ENCODE measurements at places on chromosomes 4 and X.

DNA sequence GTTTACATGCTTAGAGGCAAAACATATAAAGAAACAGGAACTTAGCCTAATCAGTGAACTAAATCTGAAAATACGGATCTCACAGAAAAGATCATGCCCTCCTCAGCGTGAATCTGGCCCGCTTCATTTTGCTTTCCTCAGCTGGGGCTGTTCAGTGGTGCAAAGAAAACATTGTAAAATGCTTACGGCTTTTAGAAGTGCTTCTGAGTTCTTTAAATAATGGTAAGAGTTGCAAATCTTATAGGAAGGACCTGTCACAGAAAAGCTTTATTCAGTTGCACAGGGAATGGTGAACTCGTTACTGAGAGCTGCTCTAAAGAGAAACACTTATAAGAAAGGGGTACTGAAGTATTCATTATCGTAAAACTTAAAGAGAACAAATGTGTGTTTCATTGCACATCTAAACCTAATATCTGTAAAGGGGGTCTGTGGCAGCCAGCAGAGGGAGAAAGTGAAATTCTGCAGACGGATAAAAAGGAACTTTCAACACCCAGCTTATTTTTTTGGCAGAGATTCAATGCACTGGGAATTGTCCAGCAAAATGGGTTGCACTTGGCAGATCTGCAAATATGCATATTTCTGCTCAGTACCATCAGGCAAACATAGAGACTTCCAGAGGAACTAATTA is 139.2 kb upstream of the ANK2 start:
- DNase-seq = no peak

- DNase-seq = peak; percentile 32
These were observed 24.8 kb downstream of the SMIM20 start for GRCh38 chr4:25938787-25939186.

DNA sequence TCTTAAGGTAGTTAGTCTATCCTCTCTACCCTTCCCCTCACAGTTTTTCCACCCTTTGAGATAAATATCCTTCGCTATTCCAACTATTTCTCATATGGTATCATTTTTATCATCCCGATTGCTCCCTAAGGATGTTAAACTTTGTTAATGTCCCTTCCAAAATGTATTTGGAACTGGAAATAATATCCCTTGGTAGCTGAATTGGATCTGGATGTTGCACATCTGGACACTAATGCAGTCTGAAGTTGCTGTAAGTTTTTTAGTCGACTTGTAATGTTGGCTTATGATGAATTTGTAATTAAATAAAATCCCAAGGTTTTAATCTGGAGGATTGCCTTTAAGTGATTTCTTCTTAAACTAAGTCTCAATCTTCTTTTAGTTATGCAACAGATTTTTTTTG is 22.5 kb downstream of the XIAP start:
- DNase-seq = no peak

DNA sequence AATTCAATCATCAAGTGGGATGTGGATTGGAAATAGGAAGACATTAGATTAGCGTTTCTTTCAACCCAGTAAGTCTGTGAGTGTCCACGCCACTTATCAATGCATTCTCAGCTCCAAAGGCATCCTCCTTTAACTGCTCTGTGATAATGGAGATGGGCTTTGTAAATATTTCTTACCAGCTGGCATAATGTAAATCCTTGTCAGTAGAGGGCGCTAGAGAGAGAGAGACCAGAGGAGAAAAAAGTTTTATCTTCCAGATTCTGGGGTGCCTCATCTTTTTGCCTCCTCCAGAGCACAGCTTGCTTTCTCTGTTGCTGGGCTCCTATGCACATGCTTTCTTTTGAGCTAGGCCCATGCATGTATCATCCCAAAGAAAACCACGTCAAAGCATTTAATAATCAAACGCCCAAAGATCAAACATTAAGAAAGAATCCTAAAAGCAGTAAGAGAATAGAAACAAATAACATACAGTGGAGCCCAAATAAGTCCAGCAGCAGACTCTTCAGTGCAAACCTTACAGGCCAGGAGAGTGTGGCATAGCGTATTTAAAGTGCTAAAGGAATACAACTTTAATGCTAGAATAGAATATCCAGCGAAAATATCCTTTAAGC is 9.6 kb upstream of the MTMR1 start:
- no peak for DNase-seq

DNA sequence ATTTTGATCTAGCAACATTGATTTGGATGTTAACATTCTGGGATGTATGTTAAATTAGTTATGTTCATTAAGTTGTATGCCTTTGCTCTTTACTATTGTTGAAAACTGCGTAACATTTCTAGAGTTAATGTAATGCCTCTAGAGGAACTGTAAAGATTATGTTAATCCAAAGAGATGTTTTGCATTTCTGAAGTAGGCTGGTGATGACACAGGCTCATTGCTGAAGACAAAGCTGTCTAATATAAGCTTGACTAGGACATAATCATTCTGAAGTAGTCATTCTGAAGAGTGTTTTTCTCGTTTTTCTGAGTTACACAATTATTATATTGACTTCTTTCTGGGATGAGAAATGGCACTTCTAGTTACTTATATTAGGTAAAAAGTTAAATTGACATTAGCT is 72.9 kb downstream of the LRP2BP start:
- DNase-seq = no peak

GRCh38 chr4:123524958-123525628 is 128.5 kb downstream of the SPRY1 start:
- no peak for DNase-seq

- no peak for DNase-seq
These were observed 82.0 kb downstream of the GPC4 start for GRCh38 chrX:133333154-133333750.

- DNase-seq = no peak
These were observed 20.8 kb upstream of the AP1AR start for GRCh38 chr4:112210777-112211176.

DNA sequence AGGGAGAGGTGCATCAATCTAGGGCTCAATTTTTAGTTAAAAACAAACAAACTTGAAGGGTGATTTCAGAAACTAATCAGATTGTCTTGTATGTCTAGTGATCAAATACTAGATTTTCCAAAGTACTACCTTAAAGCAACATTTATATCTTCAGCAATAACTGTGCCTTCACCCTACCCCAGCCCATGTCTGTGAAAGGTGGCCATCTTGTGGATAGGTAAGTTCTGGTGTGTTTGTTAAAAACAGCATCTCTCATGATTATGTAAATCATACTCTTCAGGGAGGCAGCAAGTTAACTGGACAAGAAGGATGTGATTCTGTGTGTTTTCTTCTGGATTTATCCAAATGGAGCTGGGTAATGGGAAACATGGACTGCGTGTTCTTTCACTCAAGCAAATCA is 81.4 kb upstream of the ACSL1 start:
- no peak for DNase-seq

DNA sequence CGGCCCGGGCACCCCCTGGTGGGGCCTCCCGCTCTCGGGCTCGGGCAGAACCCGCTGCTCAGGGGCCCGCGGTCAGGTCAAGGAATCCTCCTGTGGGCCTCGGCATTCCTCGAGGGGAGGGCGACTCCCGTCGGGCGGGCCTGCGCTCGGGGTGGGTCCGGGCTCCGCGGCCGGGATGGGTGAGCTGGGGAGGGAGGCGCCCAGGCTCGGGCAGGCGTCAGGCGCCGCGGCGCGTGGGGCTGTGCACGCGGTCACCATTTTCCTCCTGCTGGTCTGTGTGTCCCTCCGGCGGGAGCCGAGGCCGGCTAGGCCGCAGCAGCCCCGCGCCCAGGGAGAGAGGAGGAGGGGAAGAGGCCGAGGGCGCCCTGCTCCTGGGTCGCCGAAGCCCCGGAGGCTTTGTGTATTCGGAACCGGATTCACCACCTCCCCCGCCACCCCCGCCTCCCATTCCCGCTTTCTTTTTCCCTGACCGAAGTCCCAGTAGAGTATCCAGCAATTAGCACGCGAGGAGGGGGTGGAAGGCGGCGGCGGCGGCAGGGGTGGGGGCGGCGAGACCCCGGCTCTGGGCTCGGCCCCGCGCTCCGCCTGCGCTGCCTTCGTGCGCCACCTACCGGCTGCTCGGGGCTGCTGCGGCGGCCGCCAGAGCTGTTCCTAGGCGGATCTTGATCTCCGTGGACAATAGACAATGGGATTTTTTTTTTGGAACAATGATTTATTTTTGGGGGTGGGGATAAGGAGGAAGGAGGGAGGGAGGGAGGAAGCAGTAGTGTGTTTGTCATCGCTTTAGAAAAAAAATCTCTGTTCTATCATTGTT is 99.0 kb upstream of the MAML3 start:
- peak; percentile 36 for DNase-seq

- no peak for DNase-seq
These were observed 26.8 kb upstream of the SPARCL1 start for GRCh38 chr4:87555773-87556619.

DNA sequence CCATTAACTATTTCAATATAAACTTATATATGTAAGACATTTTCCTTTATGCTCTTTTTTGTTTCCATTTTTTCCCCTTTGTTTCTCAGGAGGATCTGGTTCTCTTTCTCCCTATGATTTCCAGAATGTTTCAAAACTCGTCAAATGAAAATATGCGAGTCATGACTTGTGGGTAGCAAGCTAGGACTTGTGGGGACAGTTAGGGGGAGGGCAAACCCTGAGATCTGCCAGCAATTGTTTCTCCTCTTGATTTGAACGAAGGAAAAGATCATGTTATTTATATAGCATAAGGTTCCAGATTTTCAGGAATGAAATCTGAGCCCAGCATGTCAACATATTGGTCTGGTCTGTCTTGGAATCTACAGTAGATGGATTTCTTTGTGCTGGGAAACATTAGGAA is 28.9 kb upstream of the GPC4 start:
- no peak for DNase-seq

GRCh38 chrX:39398963-39399261 is 597.7 kb downstream of the MID1IP1 start:
- DNase-seq = no peak

- no peak for DNase-seq
These were observed 81.8 kb downstream of the GLUD2 start for GRCh38 chrX:121128925-121129877.

DNA sequence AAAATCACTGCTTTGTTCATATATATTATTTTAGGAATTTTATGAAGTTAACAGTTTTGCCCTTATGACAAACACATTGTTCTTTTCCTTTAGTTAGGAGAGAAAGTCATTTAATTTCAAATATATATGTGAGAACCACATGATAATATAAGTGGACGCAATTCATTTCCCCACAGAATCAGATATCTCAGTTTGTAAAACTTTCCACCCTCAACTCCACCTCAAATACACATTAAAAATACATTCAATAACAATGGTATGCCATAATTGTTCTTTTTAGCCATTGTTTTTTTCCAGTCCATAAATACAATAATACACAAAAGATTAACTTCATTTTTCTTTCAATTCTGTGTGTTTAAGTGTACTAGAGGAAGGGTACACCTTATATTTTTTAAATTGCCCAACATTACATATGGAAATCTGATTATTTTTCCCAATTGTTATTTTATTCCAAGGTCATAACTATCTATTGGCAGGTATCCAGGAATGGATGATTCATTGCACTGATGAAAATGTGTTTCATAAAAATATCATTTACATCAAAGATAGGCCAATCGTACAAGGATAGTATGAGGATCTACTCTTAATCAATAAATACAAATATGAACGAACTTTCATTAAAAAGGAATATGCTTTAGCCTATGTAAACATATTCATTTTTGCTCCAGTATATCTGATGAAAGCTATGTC is 125.0 kb downstream of the PPP3CA start:
- DNase-seq = no peak

DNA sequence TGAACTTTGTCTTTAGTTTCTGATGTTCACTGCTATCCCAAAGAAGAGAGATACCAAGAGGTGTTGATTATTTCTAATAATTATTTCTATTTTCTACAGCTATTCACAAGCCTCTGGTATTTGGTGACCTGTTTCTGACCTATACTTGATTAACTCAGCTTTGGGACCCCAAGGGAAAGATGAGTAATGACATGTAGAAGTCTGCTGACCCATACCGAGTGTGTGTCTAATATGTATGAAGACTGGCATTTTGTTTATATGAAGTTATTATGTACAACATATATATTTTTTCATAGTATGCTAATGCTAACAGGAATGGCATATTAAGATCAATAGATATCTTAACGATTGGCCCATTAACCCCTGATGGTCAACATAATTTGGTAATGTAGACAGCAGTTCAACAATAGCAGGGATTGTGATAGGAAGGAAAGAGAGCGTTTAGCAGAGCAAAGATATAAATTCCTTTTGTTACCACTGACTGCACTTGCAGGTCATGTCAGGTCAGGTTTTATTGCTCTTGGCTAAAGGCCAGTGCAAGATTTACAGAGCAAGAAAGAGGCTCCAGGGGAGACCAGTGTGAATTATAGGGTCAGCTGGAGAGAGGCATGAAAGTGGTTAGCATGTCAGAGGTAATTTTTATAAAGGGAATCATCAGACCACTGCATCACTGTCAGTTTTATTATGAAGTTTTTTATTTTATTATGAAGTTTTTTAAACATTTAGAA is 94.7 kb upstream of the DIPK2B start:
- no peak for DNase-seq

- no peak for DNase-seq
These were observed 2.5 kb upstream of the SOX3 start for GRCh38 chrX:140507223-140507981.

DNA sequence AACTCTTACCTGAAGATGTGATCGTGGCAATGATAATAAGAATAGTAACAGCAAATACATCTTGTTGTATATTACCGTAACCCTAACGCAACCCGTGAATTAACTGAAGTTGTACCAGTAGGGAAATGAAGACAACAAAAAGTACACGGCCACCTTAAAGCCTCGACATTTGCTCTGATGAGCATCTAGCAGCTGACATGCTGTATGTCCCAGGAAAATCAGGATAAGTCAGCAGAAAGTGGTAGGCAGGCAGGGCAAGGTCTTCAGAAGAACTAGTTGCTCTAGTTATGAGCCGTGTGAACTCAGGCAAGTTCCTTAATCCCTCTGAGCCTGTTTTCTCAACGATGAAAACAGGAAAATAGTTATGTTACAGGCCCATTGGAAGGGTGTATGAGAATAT is 7.7 kb upstream of the ASB5 start:
- DNase-seq = no peak

DNA sequence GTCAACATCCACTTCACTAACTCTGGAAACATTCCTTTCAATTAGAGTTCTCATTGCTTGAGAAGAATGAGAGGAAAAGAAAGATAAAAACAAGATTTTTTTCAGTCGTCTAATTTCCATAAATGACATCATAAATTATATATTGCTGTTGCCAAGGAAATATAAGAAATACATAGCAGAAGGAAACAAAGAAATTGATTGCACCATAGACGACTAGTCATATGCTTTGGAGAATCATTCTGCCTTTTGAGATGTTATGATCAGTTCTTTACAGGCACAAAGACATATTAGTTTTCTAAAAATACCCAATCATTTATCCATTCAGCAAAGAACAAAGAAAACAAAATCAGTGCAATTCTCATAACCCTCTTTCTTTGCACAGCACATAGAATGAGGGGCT is 672 bp upstream of the C1QTNF7 start:
- no peak for DNase-seq

- DNase-seq = no peak
These were observed 268.8 kb upstream of the GALNT7 start for GRCh38 chr4:172899861-172900260.

GRCh38 chrX:12953420-12953819 is 21.5 kb upstream of the TMSB4X start:
- no peak for DNase-seq

- DNase-seq = no peak
These were observed 5.4 kb upstream of the RGS12 start for GRCh38 chr4:3287271-3287971.
